GM13976 (cell line): ENCODE measurements at places on chromosomes 13 and 19.
A peak's percentile ranks its signal among the peaks of the same experiment; 100 is the strongest.

DNA sequence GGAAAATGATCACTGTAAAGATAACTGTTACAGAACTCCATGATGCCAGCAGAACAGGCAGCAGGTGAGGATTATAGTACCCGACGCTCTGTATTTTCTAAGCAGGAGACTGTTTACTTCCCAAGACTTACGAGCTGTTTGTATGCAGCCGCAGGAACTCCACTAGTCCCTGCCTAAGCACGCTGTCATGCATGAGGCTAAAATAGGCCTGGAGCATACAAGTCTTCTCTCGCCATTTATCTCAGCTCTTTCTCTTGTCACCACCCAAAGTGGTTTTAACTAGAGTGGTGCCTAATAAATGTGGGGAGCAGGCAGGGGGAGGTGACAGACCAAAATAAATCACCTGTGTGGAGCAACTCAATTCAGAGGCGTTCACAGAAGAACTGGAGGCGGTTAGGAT is 175.8 kb downstream of the TDRD3 start:
- no peak for DNase-seq

DNA sequence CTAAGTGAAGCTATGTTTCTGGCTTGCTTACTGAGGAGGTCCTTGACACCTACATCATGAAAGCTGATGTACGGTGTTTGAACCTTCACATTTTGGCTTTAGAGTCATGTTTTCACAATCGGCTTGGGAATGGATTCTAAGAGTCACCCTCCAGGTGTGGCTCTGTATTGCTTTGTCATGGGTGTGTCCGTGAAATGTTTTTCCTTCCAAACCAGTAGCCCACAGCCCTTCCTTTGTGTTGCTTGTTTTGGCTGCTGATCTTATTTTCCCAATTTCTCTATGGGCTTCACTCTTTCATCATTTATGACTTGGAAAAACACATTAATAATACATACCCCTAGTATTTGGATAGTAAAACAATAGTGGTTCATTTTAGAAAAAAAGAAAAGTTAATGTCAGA is 240.6 kb downstream of the GGACT start:
- DNase-seq, result no peak

DNA sequence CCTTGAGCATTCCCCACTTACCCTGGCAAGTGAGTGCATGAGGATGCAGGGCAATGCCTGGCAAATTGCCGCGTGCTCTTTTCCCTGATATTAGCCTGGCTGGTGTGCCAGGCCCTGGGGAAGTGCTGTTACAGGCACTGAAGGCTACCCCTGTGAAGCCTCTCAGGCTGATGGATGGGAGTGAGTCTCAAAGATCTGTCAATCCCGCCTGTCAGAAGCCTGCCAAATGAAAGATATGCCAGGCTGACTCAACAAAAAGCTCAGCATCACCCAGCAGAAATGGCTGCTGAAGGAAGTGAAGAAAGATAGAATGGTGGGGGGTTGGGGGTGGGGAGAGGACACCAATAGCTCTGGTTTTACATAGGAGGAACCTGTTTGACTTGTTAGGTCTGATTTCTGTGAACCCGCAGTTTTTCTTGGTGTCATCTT is 112.1 kb downstream of the LACC1 start:
- DNase-seq, result no peak

DNA sequence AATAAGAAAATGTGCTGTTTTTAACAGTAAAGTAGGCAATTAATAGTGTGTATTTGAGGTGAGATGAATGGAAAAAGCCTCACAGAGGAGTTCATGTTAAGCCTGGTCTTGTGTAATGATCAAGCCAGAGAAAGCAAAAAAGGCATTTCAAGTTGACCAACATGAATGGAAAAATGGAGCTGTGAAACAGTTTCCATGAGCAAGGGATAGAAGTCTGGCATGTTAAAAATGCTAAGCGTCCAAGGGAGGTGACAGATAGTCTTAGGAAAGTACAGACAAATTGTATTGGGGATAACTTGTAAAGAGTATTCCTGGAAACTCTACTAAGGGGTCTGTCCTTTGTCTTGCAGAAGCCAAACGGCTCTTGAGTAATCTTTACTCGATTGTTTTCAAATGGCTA is 506.8 kb upstream of the ATXN8OS start:
- no peak for DNase-seq

- no peak for DNase-seq
Measured at GRCh38 chr13:86155756-86156155, 356.5 kb upstream of the SLITRK6 start.

DNA sequence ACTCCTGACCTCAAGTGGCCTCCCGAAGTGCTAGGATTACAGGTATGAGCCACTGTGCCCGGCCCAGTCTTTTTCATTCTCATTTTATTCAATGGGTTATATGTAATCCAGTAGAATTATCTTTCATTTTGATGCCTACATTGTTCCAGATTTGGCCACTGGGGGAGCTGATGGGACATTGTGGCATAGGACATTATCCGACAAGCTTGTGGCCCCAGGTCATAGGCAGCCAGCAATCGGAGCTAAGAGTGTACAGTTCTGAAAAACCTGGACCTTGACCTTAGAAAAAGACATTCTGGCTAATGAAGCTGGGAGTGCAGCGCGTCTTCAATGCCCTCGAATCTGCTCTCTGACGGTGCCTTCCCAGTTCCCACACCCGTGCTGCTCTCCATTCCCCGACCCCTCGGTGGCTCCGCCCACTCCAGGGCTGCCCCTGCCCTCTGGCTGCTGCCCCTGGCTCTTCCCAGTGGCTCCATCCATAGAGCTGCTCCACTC is 108.7 kb downstream of the TEX29 start:
- peak; percentile 64 for DNase-seq

DNA sequence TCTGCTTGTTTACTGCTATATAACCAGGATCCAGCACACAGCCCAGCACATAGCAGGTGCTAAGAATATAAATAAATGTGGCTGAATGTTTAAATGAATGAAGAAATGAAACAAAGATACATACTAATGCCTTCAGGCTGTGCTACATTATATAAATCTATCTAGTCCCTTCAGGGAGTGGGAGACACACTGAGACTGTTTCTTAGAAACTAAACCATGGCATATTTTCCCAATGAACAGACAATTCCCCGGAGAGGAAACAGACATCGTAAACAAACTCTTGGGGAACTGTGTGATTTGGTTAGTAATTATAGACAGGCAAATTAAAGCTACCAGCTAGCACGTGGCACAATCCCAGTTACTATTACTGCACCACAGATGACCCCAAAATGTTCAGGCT is 9.7 kb upstream of the FEM1A start:
- no peak for DNase-seq

DNA sequence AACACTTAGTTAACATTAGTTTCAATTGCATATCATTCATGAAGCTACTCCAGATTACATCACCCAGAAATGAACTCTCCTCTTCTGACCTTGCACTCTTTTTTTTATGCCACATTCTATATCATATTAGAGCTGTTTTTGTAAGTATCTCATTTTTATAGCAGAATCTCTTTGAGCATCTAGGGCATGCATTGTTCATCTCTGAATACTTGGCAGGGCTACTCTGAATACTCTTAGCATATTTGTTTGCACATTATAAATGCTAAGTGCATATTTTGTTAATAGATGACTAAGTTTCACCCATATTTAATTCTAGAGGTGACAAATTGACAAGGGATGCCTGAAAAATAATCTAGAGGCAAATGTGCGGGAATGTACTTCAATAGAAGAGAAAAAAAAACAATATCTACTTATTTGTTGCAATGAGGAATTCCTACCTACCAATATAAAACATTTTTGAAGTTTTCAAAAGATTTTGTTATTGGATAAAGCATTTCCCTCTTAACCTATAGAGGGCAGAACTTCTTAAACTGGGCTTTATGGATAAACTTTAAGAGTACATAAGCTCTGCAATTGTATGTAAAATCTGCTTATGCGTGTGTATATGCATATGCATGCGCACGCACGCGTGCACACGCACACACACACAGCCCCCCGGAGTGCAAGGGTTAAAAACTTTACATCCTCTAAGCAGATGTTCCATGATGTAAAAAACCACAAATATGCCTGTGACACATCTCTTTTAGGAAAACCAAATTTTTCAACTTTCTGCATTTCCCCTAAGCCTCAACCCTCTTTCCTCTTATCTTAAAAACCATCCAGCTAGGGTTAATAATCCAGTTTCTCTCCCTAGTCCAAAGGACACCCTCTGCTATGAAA is 73.0 kb upstream of the OXGR1 start:
- DNase-seq, result no peak

GRCh38 chr13:44989941-44990340 is 603 bp downstream of the GPALPP1 start:
- peak; percentile 31 for DNase-seq

DNA sequence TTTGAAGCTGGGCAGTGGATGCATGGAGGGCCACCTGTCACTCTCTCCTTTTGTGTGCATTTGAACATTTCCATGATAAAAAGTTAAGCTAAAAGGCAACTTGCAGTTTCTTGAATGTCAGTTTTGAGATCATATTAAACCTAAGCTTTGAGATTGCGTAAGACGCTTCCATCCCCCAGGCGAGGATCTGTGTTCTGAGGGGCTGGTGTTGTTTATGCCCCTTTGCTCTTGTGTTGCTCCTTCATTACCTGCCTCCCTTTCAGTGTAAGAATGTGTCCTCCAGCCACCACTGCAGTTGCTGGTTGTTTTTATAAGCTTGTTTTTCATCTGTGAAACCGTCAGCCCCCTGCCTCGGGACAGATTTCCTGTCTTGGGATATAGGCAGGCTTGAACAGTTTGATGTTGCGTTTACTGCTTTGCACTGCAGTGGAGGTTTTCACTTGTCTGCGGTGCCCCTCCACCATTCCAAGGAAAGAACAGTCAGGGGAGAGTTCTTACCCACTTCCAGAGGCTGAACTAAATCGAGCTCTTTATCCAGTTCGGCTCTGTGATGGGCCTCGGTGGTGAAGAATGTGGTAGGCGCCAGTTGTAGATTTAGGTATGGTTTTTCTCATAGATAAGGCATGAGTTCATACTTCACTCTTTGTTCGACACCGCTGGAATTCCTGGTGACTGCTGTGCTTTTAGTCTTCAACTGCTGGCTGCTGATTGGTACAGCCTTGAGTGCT is 96.8 kb downstream of the ARHGEF7 start:
- no peak for DNase-seq

- DNase-seq, result no peak
Measured at GRCh38 chr13:74651121-74651520, 516.9 kb upstream of the KLF12 start.

GRCh38 chr13:32530841-32531253 is 7.7 kb downstream of the N4BP2L2 start:
- peak; percentile 53 for DNase-seq

DNA sequence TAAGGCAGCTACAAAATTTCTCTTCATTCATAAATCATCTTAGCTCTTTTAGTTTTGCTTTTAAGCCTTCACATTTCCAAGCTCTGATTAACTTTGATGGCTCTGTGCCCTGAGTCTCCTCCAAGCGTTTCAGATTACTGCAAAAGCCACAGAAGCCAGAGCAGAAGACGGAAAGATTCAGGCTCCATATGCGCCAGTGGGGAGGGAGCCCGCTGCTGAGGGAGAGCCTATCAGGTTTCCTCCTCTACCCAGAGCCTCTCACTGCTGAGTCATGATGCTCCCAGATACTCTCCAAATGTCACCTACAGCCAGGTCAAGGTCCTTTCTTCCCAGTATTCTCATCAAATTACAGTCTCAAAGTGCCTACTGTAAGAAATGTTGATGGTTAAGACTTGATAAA is 193.6 kb downstream of the RAP2A start:
- DNase-seq, result no peak

DNA sequence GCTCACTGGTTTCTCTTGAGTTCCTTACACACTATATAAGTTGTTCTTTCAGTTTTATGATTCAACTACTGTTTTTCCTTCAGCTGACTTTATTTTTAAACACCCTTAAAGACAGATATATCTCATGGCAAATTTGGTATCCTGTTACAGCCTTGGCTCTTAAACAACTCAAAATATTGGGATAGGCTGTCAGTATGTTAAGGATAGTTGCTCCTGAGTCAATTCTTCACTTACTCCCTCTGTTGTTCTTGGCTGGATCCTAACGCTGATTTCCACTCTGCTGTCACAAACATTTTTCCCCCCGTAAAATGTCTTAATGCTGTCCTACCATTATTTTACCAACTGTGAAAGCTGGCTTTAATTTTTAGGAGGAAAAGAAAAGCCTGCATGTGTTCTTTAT is 1.2 kb downstream of the KCNRG start:
- no peak for DNase-seq

- no peak for DNase-seq
Measured at GRCh38 chr13:89380101-89380500, 1708.9 kb downstream of the SLITRK5 start.

GRCh38 chr13:103299079-103299478 is 232.9 kb upstream of the SLC10A2 start:
- DNase-seq, result no peak

- DNase-seq, result no peak
Measured at GRCh38 chr19:50486823-50487515, 10.3 kb upstream of the GARIN5A start.

- peak; percentile 38 for DNase-seq
Measured at GRCh38 chr13:49214917-49215376, 5.2 kb upstream of the MLNR start.

DNA sequence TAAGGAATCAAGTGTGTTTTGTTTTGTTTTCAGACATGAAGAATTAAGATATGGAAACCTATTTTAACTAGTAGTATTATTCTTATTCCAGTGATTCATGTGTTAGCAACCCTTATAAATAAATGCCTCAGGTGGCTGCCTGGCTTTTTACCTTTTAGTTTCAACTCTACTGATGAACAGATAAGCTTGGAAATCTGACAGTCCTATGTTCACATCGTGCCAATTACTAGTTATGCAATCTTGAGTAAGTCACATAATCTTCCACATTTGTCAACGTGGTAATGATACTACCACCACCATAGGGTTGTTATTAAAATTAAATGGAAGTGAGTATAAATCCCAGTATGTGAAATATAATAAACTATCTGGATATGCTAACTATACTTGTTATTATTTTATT is 64.3 kb downstream of the TBC1D4 start:
- DNase-seq, result no peak

- DNase-seq, result no peak
Measured at GRCh38 chr19:16626796-16627192, 1.2 kb downstream of the MED26 start.

DNA sequence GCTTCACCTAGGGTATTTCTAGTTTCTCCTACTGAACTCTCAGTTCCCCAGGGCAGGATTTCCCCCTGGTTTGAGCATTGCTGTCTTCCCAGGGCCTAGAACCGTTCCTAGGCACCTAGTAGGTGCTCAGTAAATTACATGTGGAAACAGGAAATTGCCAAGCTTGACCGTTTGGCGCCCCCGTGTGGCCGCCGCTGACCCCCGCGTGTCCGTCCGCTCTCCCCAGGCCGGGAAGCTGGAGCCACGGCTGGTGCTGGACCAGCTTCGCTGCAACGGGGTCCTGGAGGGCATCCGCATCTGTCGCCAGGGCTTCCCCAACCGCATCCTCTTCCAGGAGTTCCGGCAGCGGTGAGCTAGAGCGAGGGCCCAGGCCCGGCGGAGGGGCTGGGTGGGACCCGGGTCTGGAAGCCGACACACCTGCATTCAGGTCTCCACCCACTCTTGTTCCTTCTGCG is 55.5 kb downstream of the MYH14 start:
- DNase-seq, result peak; percentile 62

DNA sequence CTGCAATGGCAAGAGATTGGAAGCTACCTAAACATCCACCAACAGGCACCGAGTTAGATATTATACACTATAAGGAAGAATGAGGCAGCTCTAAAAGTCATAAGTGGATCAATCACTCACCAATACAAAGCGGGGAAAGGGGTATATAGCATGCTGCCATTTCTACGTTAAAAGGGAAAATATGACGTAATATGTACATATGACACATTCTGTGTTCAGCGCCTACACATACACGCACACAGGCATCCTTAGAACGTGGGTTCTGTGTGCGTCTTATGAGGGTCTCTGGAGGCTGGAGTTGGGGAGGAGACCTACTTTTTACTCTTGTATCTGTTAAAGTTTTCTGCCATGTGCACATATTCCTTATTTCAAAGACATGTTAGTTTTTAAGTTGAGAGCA is 5.9 kb downstream of the IL17D start:
- DNase-seq, result no peak
